ENCODE measurements at places on chromosomes 3 and 15.

- DNase-seq, result no peak
Observed at GRCh38 chr3:110495201-110495927, 576.3 kb upstream of the NECTIN3 start.

- no peak for DNase-seq
Observed at GRCh38 chr3:49492969-49493368, 22.9 kb downstream of the DAG1 start.

DNA sequence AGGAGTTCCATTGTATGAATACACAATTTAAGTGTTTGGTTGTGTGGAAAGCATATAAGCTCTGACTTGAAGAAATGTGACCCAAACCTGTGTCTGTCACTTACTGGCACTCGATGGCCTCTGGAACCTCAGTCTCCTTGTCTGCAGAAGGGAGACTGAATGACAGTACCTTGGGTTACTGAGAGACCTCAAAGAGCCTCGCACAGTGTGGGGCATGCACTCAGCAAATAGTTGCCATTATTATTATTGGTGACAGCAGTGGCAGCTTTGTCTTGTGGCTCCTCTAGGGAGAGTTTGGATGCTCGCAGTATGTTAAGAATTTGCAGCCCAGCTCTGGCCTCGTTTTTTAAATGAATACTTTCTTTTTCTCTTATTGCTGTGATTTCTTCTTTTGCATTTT is 43.4 kb downstream of the EEFSEC start:
- DNase-seq, result no peak

- DNase-seq, result no peak
Observed at GRCh38 chr3:141949972-141950371, 73.5 kb downstream of the ATP1B3 start.

- DNase-seq, result no peak
Observed at GRCh38 chr3:29214009-29214658, 66.7 kb upstream of the RBMS3 start.

DNA sequence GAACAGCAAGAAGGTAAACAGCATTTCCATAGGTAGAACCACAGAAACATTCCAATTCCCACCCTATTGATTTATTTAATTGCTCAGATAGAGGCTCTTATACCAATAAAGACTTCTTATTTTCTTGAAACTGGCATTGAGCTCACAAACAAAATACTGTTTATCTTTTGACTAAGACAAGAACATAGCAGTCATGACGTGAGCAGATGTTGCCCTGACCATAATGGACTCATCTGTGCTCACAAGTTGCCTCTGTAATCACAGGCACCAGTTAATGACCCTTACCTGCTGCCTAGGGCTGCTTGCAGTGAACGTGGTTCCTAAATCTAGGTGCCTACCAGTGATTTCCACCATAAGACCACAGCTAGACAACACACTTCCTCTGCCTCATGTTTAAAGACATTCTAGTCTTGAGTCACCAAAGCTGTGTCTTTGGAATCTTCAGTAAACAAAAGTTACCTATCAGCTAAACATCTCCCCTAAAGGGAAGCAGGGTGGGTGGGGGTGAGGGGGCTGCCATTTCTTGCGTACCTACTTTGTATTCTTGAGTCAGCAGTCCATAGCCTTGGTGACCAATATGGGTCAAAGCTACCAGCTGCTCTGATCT is 2.1 kb downstream of the FYCO1 start:
- no peak for DNase-seq

- no peak for DNase-seq
Observed at GRCh38 chr3:139113231-139113992, 68.7 kb upstream of the PRR23C start.

DNA sequence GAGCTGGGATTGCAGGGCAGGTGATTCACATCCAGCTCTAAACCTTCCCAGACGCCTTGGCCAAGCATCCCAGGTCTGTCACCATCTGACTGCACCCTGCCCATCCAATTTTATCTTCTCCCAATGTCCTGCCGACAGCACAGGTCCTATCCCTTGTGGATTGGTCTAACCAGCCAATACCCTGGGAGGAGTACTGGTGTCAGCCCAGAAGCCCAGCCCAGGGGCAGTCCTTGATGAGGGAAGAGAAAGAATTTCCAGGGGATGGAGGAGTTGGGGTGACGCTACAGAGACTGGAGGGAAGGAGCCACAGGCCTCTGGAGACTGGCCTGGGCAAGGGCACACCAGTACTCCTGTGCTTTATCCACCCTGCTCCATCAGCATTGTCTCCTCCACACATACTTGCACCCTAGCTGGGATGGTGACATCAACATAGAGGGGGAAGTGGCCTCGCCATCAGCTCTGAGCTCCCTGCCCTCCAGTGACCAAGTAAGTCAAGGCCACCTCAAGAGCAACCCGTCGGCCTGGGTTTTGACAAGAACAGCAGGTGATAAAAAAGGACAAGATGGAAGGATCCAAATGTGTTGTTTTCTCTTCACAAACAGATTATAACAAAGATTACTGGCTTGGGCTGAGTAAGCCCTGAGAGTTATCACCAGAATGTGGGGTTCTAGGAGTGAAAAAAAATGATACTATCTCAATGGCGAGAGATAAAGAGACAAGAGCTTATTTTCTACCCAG is 114.6 kb downstream of the AQP9 start:
- no peak for DNase-seq

DNA sequence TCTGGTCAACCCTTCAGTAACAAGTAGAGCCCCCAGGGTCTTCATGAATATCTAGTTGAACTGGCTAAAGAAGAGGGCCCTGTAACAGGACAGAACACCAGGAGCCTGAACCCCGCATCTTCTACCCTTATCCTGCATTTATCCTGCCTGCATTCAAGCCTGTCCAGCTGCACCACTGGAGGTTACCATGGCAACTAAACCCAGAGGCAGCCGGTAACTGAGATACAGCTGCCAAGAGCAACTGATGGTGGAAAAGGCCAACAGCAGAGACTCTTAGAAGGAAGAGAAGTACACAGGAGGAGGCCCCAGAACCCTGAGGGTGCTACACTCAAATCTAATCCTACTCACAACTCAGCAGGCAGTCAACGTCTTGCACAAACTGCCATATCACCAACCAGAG is 3.7 kb upstream of the PRKAR2A start:
- DNase-seq, result no peak

DNA sequence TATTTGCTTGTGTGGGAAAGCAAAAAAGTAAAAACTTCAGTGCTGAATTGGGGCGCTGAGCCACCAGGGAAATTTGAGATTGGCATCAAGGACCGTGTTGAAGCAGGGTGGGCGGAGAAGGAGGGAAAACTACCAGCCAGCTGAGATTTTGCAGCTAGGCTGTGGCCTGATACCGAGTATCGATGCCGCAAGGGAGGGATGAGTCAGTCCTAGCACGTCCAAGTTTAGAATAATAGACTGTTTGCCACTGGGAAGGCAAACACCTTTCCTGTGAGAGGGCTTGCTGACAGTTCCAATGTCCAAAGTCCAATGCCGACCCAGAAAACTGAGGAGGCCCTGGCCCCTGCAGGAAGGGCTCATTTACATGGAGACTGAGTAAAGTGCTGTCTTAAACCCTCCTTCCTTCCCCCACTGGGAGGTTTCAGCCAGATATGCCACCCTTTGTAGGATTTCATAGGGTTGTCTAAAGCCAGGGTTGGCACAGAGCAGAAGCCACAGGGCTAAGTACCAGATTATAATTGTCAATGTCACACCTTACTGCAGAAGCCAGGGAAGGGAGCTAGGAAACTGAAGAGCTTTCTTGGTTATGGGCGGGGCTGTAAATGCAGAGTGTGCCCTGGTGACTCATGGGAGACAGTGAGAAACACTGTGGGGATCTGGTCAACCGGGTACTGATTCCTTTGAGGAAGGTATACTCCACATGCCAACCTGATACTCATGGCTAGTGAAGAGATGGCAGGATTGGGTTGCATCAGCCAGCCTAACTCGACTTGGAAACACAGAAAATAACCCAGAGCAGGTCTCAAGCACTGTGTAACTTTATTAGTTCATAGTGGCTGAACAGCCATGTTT is 28.4 kb upstream of the PIK3CB start:
- DNase-seq, result no peak

- no peak for DNase-seq
Observed at GRCh38 chr15:61182946-61183345, 46.2 kb downstream of the RORA start.

- no peak for DNase-seq
Observed at GRCh38 chr3:158896729-158897128, 94.9 kb downstream of the MFSD1 start.

GRCh38 chr15:98844261-98844660 is 163.3 kb downstream of the PGPEP1L start:
- DNase-seq, result no peak

DNA sequence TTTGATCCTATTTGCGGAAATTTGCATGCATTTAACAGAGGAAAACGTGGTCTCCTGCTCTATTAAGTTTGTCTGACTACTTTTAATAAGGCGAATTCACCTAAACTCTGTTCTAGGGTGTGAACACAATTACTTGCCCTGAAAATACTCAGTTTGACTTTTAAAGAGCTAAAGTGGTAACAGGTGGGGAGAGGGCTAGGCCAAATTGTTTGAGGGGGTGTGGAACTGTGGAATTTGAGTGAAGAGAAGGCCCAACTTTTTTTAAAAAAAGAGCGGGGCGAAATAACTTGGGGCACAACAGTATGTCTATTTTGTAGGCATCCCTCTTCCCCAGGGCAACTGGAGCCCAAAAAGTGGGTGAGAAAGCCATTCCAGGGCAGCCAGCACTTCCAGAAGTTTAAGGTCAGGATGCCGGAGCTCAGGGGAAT is 580 bp upstream of the FXR1 start:
- DNase-seq, result no peak

DNA sequence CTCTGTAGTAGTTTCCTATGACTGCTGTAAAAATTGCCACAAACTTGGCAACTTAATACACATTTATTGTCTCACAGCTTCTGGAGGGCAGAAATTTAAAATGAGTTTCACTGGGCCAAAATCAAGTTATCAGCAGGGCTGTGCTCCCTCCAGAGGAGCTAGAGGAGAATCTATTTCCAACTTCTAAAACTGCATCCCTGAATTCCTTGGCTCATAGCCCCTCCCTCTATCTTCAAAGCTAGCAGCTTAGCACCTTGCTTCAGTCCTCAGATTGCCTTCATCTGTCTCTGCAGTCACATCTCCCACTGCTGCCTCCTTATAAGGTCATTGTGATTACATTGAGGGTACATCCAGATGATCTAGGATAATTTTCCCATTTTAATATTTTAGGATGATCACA is 17.8 kb upstream of the GADL1 start:
- DNase-seq, result no peak

All from stimulated activated CD4-positive, alpha-beta T cell treated with anti-CD3 and anti-CD28 coated beads, Interleukin-4, amount 100 ng/mL, for 1 hour (primary cell).